ENCODE measurements at places on chromosomes 4 and X.

GRCh38 chr4:56940403-56940802, 32.7 kb downstream of the REST start:
- no peak for DNase-seq

DNA sequence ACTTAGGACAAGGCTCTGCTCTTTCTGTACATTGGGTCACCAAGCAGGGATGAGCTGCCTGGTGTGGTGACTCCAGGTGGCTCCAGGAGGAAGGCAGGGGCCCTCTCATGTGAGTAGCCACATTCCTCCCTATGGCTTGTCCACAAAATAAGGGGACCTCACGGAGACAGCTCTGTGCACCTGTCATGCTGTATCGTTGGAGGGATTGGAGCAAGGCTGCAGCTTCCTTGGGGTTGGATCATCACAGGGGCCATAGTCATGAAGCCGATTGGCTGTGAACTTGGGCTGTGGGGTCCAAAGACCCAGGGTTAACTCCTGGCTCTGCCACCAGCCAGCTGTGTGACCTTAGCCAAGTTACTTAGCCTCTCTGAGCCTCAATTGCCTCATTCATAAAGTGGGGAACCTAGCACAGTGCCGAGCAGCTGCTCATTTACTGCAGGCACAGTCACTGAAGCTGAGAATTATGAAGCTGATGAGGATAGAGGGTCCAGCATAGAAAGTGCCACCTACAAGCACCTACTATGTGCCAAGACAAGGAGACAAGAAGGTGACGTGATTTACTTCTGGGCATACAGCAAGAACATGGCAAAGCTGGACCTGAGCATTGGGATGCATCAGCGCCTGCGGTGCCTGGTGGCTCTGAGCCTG, 11.8 kb upstream of the KIAA0232 start:
- DNase-seq = no peak

DNA sequence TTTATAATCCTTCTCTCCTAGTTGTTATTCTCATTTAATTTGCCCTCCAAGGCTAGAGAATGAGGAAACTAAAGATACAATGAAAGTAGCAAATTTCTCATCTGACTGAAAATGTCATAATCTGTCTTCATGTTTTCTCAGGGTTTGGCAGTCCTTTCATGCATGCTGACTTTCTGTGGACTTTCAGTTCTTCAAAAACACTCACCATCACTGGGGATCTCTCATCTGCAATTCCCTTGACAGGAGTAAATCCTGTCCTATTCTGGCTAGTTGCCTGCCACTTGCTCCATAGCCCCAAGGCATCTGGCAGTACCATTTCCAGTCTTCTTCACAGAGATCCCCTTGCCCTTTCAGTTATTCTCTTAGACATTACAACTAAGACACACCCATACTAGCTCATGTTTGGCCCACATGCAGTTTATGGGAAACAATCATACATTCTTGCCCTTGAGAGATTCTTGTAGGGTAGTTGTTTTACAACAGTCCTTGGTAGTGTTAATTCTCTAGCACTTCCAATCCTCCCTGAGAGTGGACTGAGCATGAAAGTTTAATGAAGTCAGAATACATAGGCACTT, 449.7 kb upstream of the KLHL4 start:
- peak; percentile 1 for DNase-seq

DNA sequence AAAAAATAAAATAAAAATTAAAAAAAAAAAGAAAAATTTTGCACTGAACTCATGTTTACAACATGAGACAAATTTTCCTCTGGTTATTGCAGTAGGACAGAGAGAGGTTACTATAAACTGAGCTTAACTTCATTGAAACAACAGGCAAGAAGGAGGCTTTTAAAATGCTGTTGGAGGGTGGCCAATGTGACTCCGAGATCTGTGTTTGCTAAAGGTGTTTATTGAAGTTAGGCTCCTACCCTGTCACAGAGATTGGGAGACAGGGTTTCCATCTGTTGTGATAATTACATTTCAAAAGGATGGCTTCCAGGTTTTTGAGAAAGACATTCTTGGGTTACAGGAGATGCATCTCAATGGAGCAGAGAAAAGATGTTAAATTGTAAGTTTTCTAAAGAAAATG, 370.5 kb upstream of the HS3ST1 start:
- DNase-seq = no peak

DNA sequence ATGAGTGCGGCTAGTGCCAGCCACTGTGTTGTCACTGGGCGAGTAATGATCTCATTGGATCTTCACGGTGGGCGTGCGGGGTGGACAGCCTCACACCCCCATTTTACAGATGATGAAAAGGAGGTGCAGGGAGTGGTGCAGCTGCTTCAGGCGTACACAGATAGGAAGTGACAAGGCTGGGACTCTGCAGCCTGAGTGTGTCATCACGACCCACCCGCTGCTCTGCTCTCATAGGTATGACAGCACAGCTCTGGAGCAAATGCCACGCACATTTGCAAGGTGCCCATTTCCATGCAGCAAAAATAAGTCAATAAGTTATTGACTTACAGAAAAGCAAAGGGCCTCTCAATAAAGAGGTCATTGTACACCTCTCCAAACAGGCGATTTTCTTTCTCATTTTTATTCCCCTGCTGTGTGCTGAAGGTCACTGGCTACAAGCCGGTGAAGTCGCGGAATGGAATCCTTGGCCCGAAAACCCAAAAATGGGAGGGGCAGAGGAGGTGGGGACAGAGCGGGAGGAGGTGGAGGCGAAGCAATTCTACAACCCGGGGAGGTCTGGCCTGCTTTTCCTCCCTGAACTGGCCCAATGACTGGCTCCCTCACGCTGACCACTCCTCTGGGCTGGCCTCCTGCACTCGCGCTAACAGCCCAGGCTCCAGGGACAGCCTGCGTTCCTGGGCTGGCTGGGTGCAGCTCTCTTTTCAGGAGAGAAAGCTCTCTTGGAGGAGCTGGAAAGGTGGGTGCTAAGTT, at the start of gene SOD3:
SOD3 (plus strand) TSS at position 658 of the 750 bp plus-strand sequence. CDS start 3,949 bp downstream, outside the sequence.
- DNase-seq = peak; percentile 78

- no peak for DNase-seq
Measured at GRCh38 chr4:127251423-127251822, 381.3 kb upstream of the INTU start.

GRCh38 chrX:11347300-11347699, 54.1 kb downstream of the AMELX start:
- peak; percentile 5 for DNase-seq

- peak; percentile 2 for DNase-seq
Measured at GRCh38 chr4:103754844-103755243, 35.1 kb upstream of the TACR3 start.

Measured in eye (tissue), 1 donor.